ENCODE measurements at places on chromosomes 1 and 21.

GRCh38 chr1:205030896-205031295 is 12.1 kb upstream of the CNTN2 start:
- no peak for DNase-seq

- DNase-seq: peak; percentile 97
Measured at GRCh38 chr1:28139025-28139712, 37.3 kb downstream of the PTAFR start.

DNA sequence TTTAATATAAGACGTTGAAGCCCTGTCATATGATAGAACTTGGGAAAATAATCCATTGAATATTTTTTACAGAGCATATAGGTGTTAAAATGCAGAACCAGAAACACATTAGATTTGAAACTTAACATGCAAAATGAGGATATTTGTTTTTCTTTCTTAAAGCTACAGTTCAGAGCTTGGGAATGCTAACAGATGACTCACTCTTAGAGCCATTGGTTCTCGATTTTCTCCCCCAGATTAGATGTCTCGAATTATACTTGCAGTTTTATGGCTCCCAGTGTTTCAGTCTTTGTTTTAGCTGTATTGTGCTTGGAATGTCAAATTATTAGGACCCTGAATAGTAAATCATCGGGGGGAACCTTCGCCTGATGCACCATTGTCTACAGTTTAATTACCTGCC is 575.7 kb upstream of the ZP4 start:
- DNase-seq: no peak

DNA sequence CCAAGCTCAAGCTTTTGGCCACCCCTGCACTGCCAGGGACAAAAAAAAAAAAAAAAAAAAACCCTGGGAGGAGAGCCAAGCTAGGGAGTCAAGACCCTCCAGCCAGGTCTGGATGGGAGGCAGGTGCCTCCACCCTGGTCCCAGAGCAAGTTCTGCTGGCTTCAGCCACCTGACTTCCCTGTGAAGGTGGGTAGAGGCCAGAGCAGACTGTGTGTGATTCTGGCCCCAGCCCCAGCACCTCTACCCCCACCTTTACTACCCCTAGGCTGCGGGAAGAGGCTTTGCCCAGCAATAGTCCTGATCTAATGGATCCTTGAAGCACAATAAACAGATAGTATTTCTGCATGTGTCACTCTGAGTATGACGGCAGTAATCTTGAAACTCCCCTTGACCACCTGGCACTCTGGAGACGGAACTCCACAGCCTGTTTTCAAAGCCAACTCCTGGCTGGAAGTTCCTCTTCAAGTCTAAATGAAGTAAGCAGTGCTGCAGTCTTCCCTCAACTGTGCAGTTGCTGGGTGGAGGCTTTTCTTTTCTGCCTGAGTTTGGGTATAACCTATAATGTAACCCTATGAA is 9.8 kb downstream of the PDZK1IP1 start:
- no peak for DNase-seq

- DNase-seq: no peak
Measured at GRCh38 chr1:56532350-56532683, 47.0 kb downstream of the PLPP3 start.

DNA sequence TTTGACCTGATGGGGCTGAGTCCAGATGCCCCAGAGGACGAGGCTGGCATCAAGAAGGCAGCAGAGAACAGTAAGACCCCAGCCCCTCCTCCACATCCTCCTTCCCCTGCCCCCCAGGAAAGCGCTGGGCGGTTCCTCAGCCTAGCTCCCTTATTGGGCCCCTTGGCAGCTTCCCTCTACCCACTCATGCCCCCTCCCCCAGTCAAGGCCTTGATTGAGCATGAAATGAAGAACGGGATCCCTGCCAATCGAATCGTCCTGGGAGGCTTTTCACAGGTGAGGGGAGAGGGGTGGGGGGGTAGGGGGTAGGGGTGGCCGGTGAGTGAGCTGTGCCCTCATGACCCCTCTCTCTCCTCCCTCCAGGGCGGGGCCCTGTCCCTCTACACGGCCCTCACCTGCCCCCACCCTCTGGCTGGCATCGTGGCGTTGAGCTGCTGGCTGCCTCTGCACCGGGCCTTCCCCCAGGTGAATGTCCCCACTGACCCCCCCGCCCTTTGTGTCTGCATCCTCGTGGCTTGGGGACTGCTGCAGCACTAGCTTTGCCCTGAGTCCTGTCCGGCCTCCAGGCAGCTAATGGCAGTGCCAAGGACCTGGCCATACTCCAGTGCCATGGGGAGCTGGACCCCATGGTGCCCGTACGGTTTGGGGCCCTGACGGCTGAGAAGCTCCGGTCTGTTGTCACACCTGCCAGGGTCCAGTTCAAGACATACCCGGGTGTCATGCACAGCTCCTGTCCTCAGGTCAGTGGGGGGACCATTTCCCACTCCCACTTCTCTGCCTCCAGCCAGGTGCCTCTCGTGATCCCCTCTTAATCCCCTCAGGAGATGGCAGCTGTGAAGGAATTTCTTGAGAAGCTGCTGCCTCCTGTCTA is 3.2 kb downstream of the LYPLA2 start:
- no peak for DNase-seq

DNA sequence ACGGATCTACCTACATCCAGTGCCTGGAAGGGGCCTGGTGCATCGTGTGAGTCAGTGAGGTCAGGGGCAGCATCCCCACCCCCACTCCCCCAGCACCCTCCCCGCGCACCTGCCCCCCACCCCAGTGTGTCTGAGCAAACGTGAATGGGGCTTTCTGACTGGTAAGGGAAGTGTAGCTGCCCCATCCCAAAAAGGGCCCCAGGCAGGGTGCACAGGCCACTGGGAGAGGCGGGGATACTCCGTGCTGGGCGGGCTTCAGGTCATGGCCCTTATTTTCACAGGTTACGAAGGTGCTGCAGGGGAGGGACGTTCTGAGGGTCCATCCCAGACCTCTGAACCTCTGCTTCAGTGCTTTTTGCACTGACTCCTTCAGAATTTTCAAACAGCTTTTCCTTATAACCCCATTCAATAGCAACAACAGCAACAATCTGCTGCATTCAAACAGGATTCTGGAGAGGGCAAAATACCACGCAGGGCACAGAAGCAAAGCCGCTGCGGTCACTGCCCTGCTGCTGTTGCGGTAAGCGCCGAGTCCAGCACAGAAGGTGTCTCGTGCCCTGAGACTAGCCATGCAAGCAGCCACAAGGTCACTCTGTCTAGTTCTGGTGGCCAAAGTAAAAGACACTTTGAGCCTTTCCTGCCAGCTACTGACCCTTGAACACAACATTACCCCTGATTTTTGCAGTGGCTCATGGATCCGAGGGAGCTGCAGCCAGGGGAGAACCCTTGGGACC is 10.3 kb downstream of the TTC34 start:
- no peak for DNase-seq

GRCh38 chr1:53398091-53398490 is 61.1 kb upstream of the DMRTB1 start:
- no peak for DNase-seq

- DNase-seq: no peak
Measured at GRCh38 chr1:9385801-9386573, 93.3 kb downstream of the SPSB1 start.

- no peak for DNase-seq
Measured at GRCh38 chr1:115753830-115754229, 14.7 kb downstream of the CASQ2 start.

- DNase-seq: no peak
Measured at GRCh38 chr1:1927751-1928150, 8.7 kb upstream of the TMEM52 start.

GRCh38 chr1:2980073-2980791 is 41.0 kb upstream of the ACTRT2 start:
- DNase-seq: no peak

GRCh38 chr1:216903382-216903740 is 180.1 kb upstream of the ESRRG start:
- DNase-seq: no peak

GRCh38 chr1:230864441-230864840 is 3.9 kb downstream of the C1orf198 start:
- no peak for DNase-seq

- no peak for DNase-seq
Measured at GRCh38 chr1:36096500-36097432, 8.1 kb downstream of the ADPRS start.

DNA sequence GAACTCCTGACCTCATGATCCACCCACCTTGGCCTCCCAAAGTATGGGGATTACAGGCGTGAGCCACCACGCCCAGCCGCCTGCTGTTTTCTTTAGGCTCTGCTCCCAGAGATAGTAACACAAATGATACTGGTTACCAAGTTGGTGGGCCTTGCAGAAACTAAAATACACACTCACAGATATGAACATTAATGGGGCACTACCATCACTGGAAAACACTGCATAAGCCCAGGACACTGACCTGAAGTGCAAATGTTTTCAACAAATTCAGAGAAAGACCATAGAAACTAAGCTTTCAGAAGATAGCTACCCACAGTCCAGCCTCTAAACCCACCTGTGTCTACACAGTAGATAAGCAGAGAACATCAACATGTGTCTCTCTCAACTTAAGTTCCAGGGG is 180.5 kb downstream of the FCRL5 start:
- DNase-seq: no peak

GRCh38 chr1:92346866-92347640 is 48.2 kb downstream of the RPAP2 start:
- DNase-seq: peak; percentile 66

DNA sequence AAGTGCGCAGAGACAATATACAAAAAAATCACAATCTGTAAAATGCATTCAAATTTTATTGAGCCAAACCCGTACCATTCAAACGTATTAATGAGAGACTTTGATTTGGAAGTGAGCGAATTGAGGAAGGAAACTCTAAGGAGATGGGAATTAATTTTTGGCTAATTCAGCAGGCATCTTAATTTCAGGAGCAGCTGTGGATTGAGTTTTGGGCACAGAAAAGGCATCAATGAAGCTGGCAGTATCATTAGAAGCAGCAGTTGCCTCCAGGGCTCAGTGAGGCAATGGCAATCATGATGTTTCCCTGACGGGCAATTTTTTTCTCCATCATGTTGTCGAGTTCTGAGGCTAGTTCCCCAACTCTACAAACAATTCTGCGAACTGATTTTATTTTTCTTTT is 2041.6 kb downstream of the NCAM2 start:
- DNase-seq: no peak

DNA sequence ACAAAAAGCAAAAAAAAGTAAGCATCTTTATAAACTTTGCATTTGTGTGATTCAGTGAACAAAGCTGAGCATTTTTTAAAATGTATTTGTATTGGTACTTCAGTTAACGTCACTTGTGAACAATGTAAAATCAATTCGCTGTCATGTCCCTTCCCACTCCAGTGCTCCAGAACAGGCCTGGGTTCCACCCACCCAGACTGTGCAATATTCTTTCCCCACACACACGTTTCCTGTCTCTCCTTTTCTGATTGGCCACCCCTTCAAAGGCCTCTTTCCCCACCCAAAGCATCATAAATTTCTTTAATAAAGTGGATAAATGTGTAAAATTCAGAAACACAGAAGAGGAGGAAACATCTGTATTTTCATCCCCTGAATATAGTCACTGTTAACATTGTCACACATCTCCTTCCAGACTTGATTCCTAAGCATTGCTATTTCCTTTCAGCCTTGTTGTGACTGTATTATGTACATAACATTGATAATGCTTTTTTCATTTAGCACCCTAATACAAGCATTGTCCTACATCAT is 12.0 kb downstream of the CLEC20A start:
- no peak for DNase-seq

- peak; percentile 43 for DNase-seq
Measured at GRCh38 chr21:16264319-16264718, 534.5 kb downstream of the USP25 start.

DNA sequence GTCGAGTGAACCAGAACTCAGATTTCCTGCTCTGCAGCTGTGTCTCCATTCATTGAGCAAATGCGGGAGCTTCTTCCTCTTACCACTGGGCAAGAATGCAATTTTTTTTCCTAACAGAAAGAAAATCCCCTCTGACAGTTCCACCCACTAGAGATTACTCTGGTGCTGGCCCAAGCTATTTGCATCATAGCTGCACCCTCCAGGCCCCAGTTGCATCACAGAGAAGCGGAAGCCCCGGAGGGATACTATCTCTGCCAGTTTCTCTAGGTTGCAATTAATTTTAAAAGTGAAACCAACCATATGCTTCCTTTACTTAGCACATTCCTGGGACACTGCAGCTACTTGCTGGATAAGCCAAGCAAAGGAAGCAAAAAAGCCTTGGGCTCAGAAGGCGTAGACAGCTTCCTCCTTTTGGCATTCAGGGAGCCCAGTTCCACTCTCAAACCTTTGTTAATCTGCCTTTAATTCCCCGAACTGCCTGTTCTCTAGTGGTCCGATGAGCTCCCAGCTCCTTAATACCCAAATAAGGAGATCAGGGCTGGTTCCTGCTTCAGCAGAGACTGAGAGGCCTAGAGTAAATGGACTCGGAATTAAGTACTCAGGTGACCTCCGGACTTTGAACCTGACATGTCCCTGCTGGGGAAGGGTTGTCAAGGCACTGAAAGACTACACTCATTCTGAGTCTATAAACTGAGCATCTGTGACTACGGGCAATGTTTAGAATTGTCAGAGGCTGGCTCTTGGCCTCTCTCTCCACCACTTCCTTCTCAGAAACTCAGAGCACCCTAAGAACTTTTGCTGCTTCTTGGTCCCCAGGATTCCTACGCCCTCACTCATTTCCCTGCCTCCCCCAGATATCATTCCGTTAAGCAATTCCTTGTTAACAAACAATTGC is 72.5 kb upstream of the TNFSF18 start:
- DNase-seq: peak; percentile 96

- DNase-seq: no peak
Measured at GRCh38 chr21:28872218-28872617, 120.5 kb downstream of the LTN1 start.

DNA sequence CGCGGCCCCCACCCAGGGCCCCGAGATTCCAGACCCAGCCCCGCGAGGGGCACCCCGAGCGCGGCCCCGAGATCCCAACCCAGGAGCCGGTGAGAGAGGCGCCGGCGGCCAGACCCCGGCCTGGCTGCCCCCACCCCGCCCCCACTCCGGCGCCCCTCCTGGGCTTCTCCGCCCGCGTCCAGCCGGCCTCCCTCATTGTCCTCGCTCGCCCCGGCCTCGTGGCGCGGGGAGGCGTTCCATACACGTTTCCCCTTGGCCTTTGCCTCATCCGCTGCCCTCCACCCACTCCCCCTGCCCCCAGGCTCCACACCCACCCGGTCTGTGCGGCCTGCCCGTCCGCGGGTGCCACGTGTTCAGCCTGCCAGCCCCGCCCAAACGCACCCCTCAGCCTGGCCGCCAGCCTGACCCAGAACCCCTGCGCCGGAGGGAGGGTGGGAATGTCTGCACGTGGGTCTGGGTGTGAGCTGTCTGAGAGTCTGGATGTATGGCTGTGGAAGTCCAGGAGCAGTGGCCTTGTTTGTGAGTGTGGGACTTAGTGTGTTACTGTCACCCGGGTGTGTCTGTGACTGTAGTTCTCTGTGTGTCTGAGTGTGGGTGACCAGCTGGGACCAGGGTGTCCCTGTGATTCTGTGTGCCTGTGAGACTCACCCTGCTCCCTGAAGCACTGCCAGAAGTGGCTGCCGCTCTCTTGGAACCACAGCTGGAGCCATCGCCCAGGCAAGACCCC is 681 bp downstream of the B4GALT2 start:
- DNase-seq: peak; percentile 57

- no peak for DNase-seq
Measured at GRCh38 chr1:55641947-55642346, 426.8 kb upstream of the USP24 start.

- no peak for DNase-seq
Measured at GRCh38 chr1:226871636-226872327, 1.4 kb downstream of the PSEN2 start.

- no peak for DNase-seq
Measured at GRCh38 chr1:181936269-181936668, 125.2 kb downstream of the ZNF648 start.

- no peak for DNase-seq
Measured at GRCh38 chr1:67601539-67601938, 83.5 kb upstream of the GADD45A start.
